ENCODE measurements at places on chromosomes 4 and X. TPM values are rescaled to one million over a fixed set of nuclear protein-coding genes. Genes with fewer than 3 reads are reported as not detected.

Gene SPCS3
- 60.2 TPM for total RNA-seq

GRCh38 chr4:137266511-137266910 is 265.8 kb downstream of the PCDH18 start:
- H3K4me1 ChIP-seq = no peaks in the 10 kb centered on the region
- H3K27me3 ChIP-seq = no peaks in the 10 kb centered on the region
- DNase-seq = no peak
- no peak overlapping the region for H3K27ac ChIP-seq
- H3K4me3 ChIP-seq = no peak overlapping the region

Gene CMC4
- total RNA-seq = 21.9 TPM

GRCh38 chrX:7730071-7730470 is 112.9 kb upstream of the VCX start:
- H3K4me1 ChIP-seq = no peaks in the 10 kb centered on the region
- H3K4me3 ChIP-seq = no peak overlapping the region
- DNase-seq = no peak
- no peaks in the 10 kb centered on the region for H3K36me3 ChIP-seq
- H3K27me3 ChIP-seq = no peaks in the 10 kb centered on the region
- no peak overlapping the region for H3K27ac ChIP-seq

DNA sequence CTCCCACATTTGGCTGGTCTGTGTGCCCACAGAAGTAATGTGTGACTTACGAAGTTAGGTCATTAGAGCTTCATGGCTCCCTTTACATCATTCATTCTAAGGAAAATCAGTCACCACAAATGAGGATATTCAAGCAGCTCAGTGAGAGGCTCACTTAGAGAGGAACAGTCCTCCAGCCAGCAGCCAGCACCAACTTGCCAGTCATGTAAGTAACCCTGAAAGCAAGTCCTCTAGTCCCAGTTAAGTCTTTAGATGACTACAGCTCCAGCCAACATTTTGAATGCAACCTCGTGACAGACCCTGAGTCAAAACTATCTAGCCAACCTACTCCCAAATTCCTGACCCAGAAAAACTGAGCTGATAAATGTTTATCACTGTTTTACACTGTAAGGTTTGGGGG is 71.3 kb downstream of the LRBA start:
- DNase-seq = no peak
- peaks cover 7% of the 10 kb centered on the region for H3K4me1 ChIP-seq
- no peaks in the 10 kb centered on the region for H3K36me3 ChIP-seq
- no peak overlapping the region for H3K27ac ChIP-seq
- no peaks in the 10 kb centered on the region for H3K27me3 ChIP-seq

GRCh38 chr4:138188406-138189084 is 53.6 kb downstream of the SLC7A11 start:
- no peak for DNase-seq
- H3K4me1 ChIP-seq = no peaks in the 10 kb centered on the region
- H3K27me3 ChIP-seq = no peaks in the 10 kb centered on the region
- H3K27ac ChIP-seq = no peak overlapping the region

- no peak overlapping the region for H3K4me3 ChIP-seq
- no peak overlapping the region for H3K27ac ChIP-seq
- DNase-seq = no peak
- H3K36me3 ChIP-seq = no peaks in the 10 kb centered on the region
Observed at GRCh38 chrX:154029439-154029838, 9.7 kb upstream of the IRAK1 start.

Gene SLC9A7
- total RNA-seq = 4.2 TPM

GRCh38 chrX:137426695-137427425 is 139.1 kb upstream of the ZIC3 start:
- H3K27me3 ChIP-seq = peaks cover 5% of the 10 kb centered on the region
- H3K4me1 ChIP-seq = peaks cover 14% of the 10 kb centered on the region
- no peak overlapping the region for H3K27ac ChIP-seq
- no peaks in the 10 kb centered on the region for H3K36me3 ChIP-seq
- H3K4me3 ChIP-seq = no peak overlapping the region

DNA sequence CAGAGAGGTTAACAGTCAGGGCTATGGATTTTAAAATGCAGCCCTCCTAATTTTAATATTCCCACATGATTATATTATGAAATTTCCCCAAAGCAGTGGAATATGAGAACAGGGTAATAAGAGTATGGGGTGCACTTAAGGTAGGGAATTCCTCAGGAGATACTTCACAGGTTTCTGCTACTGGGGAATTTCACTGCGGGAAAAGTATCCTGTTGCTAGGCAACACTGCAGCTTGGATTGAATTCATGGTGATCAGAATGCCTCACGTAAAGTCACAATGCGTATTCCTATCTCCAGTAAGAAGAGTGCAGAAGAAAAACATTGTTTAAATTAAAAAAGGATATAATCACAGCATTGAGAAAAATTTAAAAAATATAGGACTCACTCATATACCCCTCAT is 398.1 kb upstream of the RPS6KA3 start:
- H3K4me3 ChIP-seq = no peak overlapping the region
- no peak for DNase-seq
- no peak overlapping the region for H3K27ac ChIP-seq
- no peaks in the 10 kb centered on the region for H3K27me3 ChIP-seq

GRCh38 chrX:111354496-111354895 is 57.5 kb downstream of the DCX start:
- H3K4me1 ChIP-seq = no peaks in the 10 kb centered on the region
- no peak for DNase-seq
- H3K27me3 ChIP-seq = no peaks in the 10 kb centered on the region
- no peak overlapping the region for H3K4me3 ChIP-seq
- H3K36me3 ChIP-seq = no peaks in the 10 kb centered on the region
- no peak overlapping the region for H3K27ac ChIP-seq

- DNase-seq = no peak
- no peaks in the 10 kb centered on the region for H3K4me1 ChIP-seq
- no peaks in the 10 kb centered on the region for H3K36me3 ChIP-seq
- no peak overlapping the region for H3K27ac ChIP-seq
- H3K4me3 ChIP-seq = no peak overlapping the region
- no peaks in the 10 kb centered on the region for H3K27me3 ChIP-seq
Observed at GRCh38 chrX:48179691-48180090, 16.9 kb downstream of the SSX5 start.

GRCh38 chrX:81206476-81206875 is 4.6 kb downstream of the SH3BGRL start:
- no peaks in the 10 kb centered on the region for H3K36me3 ChIP-seq
- no peak overlapping the region for H3K4me3 ChIP-seq
- no peak overlapping the region for H3K27ac ChIP-seq
- peaks cover 9% of the 10 kb centered on the region for H3K4me1 ChIP-seq
- no peaks in the 10 kb centered on the region for H3K27me3 ChIP-seq

DNA sequence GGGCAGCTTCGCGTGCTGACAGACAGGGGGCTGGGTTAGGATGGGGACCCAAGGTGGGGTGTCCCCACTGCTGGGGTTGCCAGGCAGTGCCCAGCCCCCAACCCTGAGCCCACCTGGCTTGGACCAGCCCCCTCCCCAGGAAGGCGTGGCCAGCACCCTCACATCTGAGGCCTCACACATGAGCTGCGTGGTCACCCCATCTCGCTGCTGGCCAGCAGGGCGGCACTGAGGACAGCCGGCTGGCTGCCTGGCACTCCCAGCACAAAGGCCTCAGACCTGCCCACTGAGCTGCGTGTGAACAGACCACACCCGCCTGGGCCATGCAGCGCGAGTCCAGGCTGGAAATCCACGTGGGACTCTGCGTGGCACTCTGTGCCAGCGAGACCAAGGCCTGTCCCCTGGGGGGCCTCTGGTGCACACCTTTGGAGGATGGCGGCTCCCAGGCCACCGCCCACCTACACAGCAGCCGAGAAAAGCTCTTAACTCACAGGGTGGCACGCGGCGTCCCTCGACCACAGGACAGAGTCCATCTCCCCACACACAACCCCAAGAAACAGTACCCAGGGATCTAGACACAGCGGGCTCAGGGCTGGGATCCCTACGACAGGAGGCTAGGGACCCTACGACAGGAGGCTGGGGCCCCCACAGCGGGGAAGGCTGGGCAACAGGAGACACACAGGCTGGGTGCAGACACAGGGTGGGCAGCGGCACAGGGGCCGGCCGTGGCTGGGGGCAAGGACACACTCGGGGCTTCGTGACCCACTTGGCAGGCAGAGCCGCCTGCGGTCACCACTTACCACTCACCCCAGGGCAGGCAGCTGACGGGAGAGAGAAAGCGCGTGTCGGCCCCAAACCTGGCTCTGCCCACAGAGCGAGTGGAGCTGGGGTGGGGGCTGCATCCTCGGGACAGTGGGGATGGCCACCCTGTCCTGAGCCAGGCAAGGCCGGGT is 9.8 kb downstream of the DGKQ start:
- peaks cover 28% of the 10 kb centered on the region for H3K36me3 ChIP-seq
- H3K27me3 ChIP-seq = no peaks in the 10 kb centered on the region
- H3K4me1 ChIP-seq = peaks cover 28% of the 10 kb centered on the region
- DNase-seq = no peak

GRCh38 chrX:48475296-48475695 is 703 bp upstream of the FTSJ1 start:
- H3K36me3 ChIP-seq = no peaks in the 10 kb centered on the region
- peaks cover 8% of the 10 kb centered on the region for H3K4me1 ChIP-seq

Gene FAM184B
- total RNA-seq = not detected

GRCh38 chr4:48315728-48316630 is 25.4 kb upstream of the SLAIN2 start:
- no peaks in the 10 kb centered on the region for H3K36me3 ChIP-seq
- no peak overlapping the region for H3K4me3 ChIP-seq
- no peaks in the 10 kb centered on the region for H3K27me3 ChIP-seq
- H3K4me1 ChIP-seq = no peaks in the 10 kb centered on the region
- DNase-seq = no peak
- H3K27ac ChIP-seq = no peak overlapping the region

- no peak overlapping the region for H3K4me3 ChIP-seq
- peaks cover 33% of the 10 kb centered on the region for H3K4me1 ChIP-seq
- H3K36me3 ChIP-seq = peaks cover 7% of the 10 kb centered on the region
- DNase-seq = no peak
Observed at GRCh38 chr4:6926681-6927478, 17.3 kb downstream of the TBC1D14 start.

- H3K27ac ChIP-seq = no peak overlapping the region
- no peak overlapping the region for H3K4me3 ChIP-seq
- no peaks in the 10 kb centered on the region for H3K36me3 ChIP-seq
- H3K27me3 ChIP-seq = no peaks in the 10 kb centered on the region
- DNase-seq = no peak
Observed at GRCh38 chrX:5702890-5703289, 525.8 kb downstream of the NLGN4X start.
